Activated CD4-positive, alpha-beta T cell treated with anti-CD3 and anti-CD28 coated beads, Interleukin-2, amount 10 ng/mL, durations not matched to agents 24 days and 14 days (primary cell): ENCODE measurements at places on chromosomes 5 and 9. TPM values are rescaled to one million over a fixed set of nuclear protein-coding genes. Genes with fewer than 3 reads are reported as not detected.

DNA sequence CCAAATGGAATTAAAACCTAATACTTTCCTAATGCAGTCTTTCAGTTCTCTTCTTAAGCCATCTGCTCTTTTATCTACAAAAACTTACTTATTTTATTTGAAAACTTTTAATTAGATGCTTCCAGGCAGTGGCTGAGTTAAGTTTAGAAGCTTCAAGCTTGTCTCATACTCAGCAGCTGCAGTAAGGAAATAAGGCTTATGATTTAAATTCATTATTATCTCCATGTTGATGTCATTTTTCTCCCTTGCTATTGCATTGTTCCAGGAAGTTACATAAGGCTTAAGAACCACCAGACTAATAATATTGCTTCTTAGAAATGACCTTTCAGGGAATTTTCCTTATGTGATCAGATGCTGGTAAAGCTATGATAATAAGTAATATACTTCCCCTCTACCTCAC, 119.6 kb downstream of the PPP2R2B start:
- no peak for DNase-seq

- no peak for DNase-seq
These were observed 9.1 kb downstream of the PRDM6 start for GRCh38 chr5:123097871-123098735.

GRCh38 chr9:108609227-108609896, 246.4 kb downstream of the ACTL7B start:
- no peak for DNase-seq

- DNase-seq, result no peak
These were observed 1225.2 kb downstream of the PTPRD start for GRCh38 chr9:9387511-9388115.

CYLC2 gene
- not detected in 2 replicates for total RNA-seq

ISCA1 gene
- total RNA-seq, result 29.4 and 30.1 TPM in 2 replicates

DNA sequence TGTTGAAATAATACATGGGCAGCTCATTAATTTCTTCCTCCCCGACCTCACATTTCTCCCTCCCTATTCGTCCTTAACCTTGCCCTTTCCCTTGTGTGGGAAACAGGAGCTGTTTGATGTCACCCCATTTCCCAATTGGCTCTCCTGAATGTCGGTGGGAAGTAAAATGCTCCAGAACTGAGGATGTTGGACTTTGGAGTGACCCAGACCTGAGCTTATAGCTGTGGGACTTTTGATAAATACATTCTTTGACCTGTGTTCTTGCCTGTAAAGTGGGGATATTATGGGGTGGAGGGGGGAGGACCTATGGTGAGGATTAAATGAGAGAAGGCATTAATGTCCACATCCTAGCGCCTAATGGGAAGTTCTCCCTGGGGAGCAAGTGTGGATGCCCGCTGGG, 91.3 kb downstream of the ZNF618 start:
- no peak for DNase-seq

- DNase-seq, result no peak
These were observed 6.9 kb downstream of the PBX3 start for GRCh38 chr9:125754096-125754495.

PCDHGA9 gene
- total RNA-seq, result 0.33 and 0.44 TPM in 2 replicates

PLAC8L1 gene
- 0.57 and 1.2 TPM in 2 replicates for total RNA-seq

GRCh38 chr9:114588210-114588609, 641 bp downstream of the ATP6V1G1 start:
- peak; percentile 74 for DNase-seq

DNA sequence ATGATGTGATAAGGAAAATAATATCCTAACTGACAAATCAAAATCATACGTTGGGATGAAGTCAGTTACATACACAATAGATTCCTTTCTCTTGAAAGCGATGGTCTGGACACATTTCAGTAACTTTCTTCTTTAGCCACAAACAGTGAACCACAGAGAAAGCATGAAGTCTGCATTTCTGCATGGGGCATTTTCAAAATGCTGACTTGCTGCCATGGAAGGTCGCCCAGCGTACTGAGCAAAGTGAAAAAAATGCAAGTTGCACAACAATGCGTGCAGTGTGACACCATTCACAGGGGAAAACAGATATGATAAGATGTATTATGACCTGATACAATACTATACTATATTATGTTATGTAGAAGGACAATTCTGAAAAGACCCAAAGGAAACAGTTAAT, 146.3 kb downstream of the SNX18 start:
- no peak for DNase-seq

ACTBL2 gene
- total RNA-seq, result not detected in 2 replicates

CNTNAP3 gene
- not detected in 2 replicates for total RNA-seq

- DNase-seq, result no peak
These were observed 28.2 kb downstream of the HAVCR1 start for GRCh38 chr5:157030692-157031091.

TMEM267 gene
- 20.0 and 24.0 TPM in 2 replicates for total RNA-seq

SPINK4 gene
- total RNA-seq, result not detected in 2 replicates
